EL (cell line): ENCODE measurements at places on chromosomes 3 and 15.

DNA sequence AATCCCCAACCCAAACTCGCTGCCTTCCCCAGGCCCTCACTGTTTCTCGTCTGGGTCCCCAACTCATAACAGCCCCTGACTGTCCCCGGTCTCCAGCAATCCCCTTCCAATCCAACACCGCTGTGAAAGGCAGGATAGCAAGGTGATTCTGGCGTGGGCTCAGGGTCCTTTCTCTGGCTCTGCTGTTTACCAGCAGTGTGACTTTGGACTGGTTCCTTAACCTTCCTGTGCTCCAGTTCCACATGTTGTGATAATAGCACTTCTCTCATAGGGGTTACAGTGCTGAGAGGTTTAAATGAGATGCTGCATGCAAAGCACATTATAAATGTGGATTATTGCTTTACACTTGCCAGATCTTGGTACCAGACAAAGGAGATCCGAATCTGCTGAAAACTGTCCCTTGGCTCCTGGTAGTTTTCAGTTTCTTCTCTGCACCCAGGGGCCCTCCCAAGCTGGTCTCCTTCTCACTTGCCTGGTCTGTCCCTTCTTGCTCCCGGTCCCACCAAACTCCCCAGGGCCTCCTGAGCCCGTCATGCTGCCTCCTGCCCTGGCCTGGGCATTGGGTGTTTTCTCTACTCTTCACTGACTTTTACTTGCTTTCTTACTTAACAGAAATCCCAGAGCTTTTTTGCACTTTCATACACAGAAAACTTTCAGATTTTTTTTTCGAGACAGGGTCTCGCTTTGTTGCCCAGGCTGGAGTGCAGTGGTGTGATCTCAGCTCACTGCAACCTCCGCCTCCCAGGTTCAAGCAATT lies 26.8 kb upstream of the CYP11A1 start:
- no peak for DNase-seq

GRCh38 chr3:118380576-118380975 lies 654.1 kb downstream of the IGSF11 start:
- DNase-seq, result no peak

GRCh38 chr15:72315706-72316370 lies 4.1 kb downstream of the CELF6 start:
- no peak for DNase-seq

- DNase-seq, result peak; percentile 42
Observed at GRCh38 chr3:133927540-133928066, 31.9 kb upstream of the RAB6B start.

GRCh38 chr3:189805375-189806067 lies 174.3 kb downstream of the TP63 start:
- no peak for DNase-seq

GRCh38 chr3:18618723-18619122 lies 193.6 kb upstream of the SATB1 start:
- DNase-seq, result no peak

DNA sequence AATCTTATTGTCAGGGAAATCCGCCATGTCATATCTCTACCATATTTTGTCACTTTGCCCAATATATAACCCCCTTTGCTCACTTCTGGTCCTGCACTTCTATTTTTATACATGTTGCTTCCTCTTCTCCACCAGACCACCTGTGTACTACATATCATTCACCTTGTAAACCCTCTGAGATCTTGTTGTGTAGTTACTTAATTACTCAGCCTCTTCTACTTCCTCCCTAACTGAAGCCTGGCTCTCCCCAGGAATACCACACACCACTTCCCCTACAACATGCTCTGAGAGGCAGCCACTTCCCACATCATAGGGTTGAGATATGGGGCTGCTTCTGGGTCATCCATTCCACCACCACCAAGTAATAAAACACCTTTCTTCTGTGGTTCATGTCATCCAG lies 10.0 kb downstream of the HEXA start:
- no peak for DNase-seq

DNA sequence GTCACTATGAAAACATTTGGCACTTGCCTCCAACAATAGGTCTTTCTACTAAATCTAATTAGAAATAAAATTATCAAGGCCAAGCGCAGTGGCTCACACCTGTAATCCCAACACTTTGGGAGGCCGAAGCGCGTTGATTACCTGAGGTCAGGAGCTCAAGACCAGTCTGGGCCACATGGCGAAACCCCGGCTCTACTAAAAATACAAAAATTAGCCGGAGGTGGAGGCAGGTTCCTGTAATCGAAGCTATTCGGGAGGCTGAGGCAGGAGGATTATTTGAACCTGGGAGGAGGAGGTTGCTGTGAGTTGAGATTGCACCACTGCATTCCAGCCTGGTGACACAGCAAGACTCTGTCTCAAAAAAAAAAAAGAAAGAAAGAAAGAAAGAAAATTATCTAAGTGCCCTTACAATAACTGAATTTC lies 1.6 kb upstream of the PLD1 start:
- DNase-seq, result peak; percentile 71

- DNase-seq, result no peak
Observed at GRCh38 chr3:4753073-4753691, 226.1 kb upstream of the BHLHE40 start.

DNA sequence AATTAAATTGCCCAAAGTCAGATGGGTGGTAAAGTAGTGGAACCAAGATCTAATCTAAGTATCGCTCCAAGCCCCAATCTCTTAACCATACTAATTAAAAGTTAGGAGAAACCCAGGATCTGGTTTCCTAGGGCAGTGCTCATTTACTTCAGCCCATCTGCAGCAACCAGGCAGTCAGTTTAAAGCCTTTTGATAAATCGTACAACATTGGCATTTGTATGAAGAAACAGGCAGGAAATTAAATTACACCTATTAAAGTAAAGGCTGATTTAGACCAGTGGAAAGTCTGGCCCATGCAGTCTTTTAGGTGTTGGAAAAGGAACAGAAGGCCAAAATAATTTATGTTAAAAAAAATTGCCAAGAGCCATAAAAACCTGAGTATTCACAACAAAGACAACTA lies 594.4 kb upstream of the UBE2E2 start:
- DNase-seq, result no peak

DNA sequence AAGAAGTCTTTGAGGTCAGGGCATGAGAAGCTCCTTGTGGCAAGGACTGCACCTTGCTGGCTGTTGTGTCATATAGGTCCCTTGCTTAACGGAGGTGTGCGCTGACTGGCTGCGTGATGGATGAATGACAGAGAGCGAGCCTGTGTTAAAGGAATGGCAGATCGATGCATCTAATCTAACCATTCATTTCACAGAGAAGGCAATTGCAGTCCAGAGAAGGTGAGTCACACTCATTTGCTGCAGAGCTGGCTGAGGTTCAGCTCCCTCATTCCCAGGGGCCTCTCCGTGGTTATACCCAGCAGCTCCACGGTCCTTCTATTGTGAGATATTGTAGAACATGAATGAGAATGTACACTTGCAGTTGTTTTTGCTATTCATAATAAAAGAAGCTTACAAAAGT lies 289.3 kb downstream of the EPHB1 start:
- no peak for DNase-seq

DNA sequence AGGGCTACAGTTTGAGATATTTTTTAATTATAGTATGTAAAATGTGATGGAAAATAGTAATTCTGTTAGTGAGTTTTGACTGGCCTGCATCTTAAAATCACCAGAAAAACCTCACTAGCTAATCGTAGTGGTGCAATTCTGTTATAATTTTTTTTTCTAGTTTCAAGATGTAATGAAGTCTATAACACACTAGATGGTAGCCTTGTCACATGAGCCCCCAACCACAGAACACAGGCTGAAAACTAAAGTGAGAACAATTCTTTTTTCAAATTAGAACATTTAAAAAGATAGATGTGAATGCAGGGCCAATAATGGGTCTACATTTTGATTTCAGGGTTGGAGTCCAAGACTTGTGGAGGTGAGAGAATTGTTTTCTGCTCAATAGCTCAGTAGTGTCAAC lies 83.3 kb upstream of the KCNH8 start:
- DNase-seq, result no peak

DNA sequence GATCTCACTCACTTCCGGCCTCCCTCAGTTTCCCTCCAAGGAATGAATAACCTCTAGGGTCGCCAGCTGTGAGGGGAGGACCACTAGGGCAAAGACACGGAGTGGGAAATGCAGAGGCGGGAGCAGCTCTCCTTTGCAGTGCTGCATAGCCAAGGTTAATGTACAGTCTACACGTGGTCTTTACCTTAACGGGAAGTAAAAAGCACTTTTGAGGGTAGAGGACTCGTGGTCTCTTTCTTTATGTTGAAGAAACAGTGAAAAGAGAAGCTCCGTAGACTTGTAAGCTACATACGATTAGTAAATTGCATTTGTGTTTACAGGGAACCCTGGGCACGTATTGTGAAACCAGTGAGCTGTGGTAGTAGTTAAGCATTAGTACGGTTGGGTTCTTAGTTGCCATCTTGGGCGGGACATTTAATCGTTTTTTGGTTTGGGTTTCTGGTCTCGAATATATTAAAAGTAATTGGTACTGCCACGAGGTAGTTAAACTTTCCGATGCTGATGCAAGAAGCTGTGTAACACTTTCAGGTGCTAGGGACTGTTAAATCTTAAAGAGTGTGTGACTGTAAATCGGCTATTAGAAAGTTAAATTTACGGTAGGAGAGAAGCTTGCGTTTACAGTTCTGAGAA lies 828 bp downstream of the U2SURP start:
- peak; percentile 36 for DNase-seq

DNA sequence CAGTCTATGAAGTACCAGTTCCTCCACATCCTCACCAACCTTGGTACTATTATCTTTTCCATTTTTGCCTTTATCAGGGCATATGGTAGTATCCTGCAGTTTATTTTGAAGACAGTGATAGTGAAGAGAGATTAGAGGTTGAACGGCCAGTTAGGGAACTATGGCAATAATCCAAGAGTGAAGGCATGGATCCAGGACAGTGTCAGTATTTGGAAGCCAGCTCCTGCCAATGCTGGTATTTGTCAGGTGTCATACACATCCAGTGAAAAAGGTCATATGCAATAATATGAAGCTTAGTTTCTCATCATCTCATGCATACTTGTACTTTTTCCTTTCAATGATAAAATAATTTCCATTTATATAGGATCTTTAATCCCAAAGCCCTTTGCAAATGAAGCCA lies 56.8 kb upstream of the KCNMB2 start:
- DNase-seq, result no peak

- peak; percentile 56 for DNase-seq
Observed at GRCh38 chr3:124854009-124854408, 33.2 kb downstream of the ITGB5 start.

- no peak for DNase-seq
Observed at GRCh38 chr3:27578032-27578431, 93.8 kb upstream of the SLC4A7 start.

GRCh38 chr3:183766745-183767606 lies 58.4 kb downstream of the MAP6D1 start:
- peak; percentile 70 for DNase-seq

DNA sequence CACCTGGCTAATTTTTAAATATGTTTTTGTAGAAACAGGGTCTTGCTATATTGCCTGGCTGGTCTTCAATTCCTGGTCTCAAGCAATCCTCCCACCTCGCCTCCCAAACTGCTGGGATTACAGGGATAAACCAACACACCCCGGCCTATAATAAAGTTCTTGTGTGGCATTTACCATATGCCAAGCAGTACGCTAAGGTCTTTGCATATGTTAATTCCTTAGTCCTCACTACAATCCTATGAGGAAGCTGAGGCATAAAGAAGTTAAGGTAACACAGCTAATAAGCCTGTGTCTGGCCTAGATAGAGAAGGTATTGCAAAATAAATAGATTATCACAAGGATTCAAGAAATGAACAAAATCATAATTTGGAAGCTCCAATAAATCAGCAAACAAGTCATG lies 17.6 kb upstream of the SLC4A7 start:
- DNase-seq, result no peak

DNA sequence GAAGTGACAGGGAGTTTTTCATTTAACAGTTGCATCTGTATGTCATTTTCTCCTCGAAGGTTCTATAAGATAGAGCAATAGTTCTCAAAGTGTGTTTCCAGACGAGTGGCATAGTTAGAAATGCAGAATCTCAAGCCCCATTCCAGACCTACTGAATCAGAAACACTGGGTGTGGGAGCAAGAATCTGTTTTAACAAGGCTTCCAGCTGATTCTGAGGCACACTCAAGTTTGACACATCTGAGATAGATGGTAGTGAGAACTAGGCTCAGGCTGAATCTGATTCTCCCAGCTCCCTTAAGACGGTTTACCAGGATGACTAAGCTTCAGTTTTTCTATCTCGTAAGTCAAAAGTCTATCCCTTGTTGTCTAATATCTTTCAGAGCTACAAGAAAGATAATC lies 159.8 kb upstream of the NUDT16 start:
- DNase-seq, result peak; percentile 68
